ENCODE measurements at places on chromosomes 2 and 18.

GRCh38 chr2:98898423-98898841 is 37.6 kb downstream of the CRACDL start:
- DNase-seq, result no peak

DNA sequence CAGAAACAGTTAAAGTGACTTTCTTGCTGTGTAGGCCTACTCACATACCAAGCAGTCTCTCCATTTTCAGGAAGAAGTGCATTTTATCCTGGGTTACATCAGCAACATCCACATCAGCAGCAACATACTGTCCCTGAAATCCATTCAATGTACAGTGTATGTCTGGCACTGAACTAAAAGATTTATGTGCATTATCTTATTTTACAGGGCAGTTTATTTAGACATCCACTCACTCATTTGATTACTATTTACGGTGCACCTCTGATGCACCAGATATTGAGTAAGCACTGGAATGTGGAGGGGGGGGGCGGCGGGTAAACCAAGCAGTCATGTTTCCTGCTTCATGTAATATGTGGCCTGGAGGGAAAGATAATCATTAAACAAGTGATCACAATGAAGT is 1128.2 kb downstream of the BCL11A start:
- DNase-seq, result no peak

DNA sequence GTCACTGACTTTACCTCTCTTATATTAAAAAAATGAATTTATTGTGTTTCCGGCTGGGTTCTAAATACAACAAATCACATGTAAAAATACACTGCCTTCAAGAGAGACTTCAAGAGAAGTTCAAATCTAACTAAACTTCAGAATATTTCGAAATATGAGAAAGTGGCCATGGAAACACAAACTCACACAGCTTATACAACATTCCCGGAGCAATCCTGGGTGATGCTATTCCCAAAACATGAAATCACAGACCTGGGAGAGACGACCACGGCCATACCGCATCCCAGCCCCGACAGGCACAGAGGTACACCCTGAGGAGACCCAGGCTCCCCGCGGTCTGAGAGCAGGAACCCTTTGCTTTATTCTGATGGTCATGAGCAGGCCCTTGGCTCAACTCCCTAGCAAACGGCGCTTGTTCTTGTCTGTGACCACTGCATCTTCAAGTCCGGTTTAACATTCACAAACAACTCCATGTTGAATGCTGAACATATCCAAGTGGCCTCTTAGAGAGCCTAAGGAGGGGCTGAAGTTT is 185.4 kb upstream of the REV1 start:
- DNase-seq, result no peak

GRCh38 chr2:14601156-14601770 is 31.3 kb upstream of the LRATD1 start:
- no peak for DNase-seq

DNA sequence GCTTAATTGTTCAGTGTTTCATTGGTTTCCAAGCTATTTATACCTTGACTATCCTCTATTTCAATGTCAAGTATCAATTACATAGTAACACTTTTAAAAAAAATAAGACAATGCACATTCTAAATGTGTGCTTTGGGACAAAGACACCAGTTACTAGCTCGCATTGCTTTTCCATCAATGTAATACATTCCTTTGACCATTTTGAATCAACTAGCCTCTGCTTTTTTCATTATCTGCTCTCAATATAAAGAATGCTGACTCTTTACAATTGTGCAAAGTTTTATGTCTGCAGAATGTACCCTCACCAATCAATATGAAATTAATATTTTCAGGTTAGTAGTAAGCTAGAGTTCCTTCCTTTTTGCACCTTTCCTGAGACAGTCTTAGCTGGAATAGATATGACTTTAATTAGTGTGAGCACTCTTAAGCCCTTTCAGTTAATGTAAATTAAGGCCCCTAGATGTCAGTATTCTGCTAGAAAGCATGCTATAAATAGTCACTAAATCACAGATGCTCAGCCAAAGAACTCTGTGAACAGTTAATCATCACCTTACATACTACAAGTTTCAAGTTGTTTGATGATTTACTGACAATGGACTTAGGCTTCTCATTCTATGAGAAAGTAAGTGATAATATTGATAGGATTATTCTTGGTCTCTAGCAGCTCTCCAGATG is 413.6 kb downstream of the PTH2R start:
- DNase-seq, result no peak

DNA sequence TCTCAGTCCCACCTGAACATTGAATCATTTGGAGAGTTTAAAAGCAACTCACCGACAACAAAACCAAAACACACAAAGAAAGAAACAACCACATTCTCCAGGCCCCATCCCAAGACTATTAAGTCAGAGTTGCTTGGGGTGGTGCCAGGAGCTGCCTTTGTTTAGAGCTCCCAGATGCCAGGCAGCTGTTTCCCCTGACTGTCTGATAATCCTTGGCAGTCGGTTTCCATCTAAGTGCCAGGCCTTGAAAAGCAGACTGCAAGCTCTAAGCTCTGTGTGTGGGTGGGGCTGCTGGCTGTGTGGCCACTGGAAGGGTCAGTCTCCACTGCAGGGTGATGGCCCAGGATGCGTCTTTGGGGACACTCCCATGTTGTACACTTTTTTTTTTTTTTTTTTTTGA is 255.3 kb upstream of the AGAP1 start:
- no peak for DNase-seq

- DNase-seq, result peak; percentile 93
Observed at GRCh38 chr2:231056453-231057416, at the start of gene PSMD1. TSS of gene PSMD1 (plus strand) at chr2:231056867. CDS start at chr2:231057026, 159 bp downstream.

GRCh38 chr2:1641523-1641922 is 102.8 kb downstream of the PXDN start:
- no peak for DNase-seq

GRCh38 chr2:237254911-237255578 is 158.9 kb downstream of the COL6A3 start:
- DNase-seq, result no peak

- no peak for DNase-seq
Observed at GRCh38 chr2:95344656-95345055, 47.5 kb downstream of the KCNIP3 start.

DNA sequence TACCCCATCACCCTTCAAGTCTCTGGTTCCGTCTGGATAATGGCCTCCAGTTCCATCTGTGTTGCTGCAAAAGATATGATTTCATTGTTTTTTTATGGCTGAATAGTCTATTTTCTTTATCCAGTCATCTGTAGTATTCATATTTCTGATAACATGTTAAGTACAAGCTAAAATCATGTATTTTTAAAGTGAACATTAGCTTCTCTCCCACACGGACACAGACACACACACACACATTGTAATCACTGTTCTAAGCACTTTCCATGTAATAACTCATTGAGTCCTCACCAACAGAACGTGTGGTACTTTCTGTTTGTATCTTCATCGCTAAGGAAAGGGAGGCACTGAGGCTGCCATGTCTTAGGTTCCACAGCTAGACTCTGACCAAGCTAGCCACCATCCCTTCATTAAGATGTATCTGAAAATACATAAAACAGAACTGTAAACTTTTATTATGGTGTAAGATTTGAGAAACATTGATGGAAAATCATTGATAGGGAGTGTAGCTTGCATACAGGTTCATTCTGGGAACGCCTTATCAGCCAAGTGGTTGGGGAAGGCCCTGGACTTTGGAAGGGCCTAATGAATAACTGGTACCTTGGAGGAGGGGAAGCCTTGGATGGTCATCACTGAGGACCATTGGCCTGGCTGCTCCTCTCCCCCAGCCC is 8.1 kb downstream of the NCK2 start:
- no peak for DNase-seq

GRCh38 chr18:68484241-68484640 is 230.7 kb downstream of the TMX3 start:
- no peak for DNase-seq

GRCh38 chr2:226720948-226721347 is 78.7 kb downstream of the IRS1 start:
- DNase-seq, result no peak

GRCh38 chr18:59079264-59079663 is 60.4 kb upstream of the SEC11C start:
- DNase-seq, result no peak

- no peak for DNase-seq
Observed at GRCh38 chr18:11290786-11291185, 141.4 kb upstream of the PIEZO2 start.

GRCh38 chr2:33672896-33673295 is 73.8 kb upstream of the FAM98A start:
- DNase-seq, result no peak

DNA sequence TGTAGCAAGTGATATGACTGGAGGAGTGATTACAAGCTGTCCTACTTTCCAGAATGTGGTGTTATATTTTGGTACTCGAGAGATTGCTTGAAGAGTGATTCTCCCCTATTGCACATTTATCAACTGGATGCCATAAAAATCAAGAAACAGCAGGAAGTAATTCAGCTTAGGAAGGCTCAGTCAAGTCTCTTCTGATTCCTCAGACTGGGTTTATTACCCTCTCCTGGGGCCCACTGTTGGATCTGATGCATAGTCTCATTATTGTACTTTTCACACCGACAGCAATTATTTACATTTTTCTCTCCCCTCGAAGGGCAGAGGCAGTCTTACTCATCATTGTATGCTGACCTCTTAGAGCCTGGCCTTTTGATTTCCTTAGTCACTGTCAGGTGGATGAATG is 9.3 kb downstream of the NOSTRIN start:
- DNase-seq, result no peak

- DNase-seq, result no peak
Observed at GRCh38 chr2:157470321-157470720, 26.4 kb upstream of the CYTIP start.

GRCh38 chr2:150124739-150125138 is 362.7 kb downstream of the RND3 start:
- no peak for DNase-seq

DNA sequence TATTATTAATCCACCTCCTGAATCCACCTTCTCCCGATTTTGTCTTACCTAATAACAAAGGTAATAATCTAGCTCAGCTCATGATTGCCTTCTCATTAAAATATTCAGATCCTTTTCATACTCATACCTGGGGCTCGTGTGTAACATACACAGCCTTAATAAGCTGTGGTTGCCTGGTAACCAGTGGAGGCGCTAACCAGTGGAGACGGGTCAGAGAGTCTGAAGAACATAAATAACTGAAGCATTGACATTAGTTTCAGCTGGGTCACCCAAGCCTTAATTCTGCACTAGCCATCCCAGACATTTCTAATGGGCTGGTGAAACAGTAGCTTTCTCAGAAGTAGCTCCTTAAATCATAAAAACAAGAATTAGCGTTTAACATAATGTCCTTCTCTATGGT is 14.8 kb upstream of the DTNA start:
- no peak for DNase-seq

DNA sequence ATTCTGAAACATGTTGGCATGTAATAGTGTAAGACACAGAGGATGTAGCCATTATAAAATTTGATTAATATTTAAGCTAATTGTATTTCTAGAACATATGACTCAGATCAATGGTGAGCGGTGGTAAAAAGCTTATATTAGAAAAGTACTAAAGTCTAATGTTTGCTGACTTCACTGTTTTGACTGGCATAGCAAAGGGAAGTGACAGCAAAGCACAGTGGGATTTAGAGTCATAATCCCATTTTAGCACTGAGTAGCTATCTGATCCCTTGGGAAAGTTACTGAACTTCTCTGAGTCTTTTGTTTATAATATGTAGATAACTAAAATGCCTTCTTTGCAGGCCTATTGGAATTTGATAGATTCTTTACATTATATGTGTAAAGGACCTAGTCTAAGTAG is 60.4 kb downstream of the KIAA1328 start:
- no peak for DNase-seq

DNA sequence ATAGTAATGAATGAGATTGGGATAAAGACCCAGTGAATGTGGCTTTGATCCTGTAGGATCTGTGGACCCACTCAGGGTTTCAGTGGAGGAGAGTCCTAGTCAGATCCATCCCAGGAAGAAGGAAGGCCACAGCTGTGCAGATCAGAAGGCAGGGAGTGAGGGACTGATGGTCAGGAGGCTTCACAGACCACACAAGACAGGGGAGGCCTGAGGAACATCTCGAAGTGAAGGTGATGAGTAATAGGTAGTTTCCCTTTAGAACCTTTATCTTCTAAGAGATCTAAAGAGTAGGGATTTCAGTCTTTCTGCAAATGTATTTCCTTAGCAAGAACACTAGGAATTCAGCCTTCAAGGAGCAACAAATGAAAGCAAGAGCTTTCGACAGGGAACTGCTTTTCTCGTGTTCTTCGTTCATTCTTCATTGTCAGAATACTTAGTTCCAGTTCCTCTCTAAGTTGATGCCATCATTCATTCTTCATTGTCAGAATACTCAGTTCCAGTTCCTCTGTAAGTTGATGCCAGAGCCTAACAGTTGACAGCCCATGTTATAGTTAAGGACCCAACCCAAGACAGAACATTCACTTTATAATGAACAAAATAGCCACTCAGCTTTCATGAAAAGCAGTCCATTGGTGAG is 150.2 kb upstream of the EPAS1 start:
- DNase-seq, result no peak

GRCh38 chr2:235291461-235291860 is 202.4 kb upstream of the AGAP1 start:
- DNase-seq, result no peak

GRCh38 chr2:236600892-236601291 is 31.3 kb downstream of the ACKR3 start:
- DNase-seq, result no peak

GRCh38 chr2:103459283-103459682 is 697.5 kb downstream of the TMEM182 start:
- no peak for DNase-seq

DNA sequence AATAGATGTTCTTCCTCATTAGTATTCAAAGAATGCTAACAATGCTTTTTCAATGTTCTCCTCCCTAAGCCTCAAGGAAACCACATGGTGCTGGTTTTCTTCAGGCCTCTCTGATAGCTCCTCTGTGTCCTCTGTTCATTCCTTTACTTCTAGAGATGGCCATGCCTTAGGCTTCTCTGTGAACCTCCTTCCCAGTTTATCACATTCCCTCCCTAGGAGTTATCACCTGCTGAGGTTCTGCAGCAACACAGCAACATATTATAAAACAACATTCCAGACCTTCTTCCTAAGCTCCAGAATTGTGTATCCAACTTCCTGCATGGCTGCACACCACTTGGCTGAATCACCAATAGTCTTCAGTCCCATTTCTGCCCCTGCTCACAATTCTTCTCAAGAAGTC is 325.5 kb downstream of the IRS1 start:
- no peak for DNase-seq

DNA sequence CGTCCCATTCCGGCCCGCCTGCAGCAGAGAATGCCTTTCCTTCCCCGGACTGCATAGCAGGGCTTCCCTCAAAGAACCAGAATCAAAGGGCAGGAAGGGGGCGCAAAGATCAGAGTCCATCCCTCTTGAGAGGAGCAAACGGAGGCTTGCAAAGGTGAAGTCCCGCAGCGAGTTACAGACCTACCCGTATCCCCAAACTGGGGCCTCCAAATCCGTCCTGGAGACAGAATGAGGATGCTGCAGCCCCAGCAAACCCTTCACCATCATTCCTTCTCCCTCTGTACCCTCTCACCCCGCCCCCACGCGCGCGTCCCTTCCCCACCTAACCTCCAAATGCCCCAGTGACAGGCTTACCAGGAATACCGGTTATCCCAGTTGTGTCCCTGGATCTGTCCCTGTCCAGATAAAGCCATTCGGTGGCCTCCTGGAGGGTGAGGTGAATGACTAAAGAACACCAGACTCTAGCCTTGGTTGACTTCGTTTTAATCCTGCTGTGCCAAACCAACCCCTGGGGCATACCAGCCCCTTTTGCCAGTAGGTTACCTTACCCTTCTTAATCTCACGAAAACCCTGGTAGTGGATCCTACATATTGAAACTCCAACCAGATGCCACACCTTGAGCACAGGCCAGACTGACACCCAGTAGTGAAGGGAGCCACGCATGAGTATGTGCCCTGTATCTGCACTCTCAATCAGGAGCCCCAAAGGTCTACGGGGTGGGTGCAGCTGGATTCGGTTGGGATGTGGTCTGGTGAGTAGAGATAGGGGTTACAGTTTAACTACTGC is 961 bp upstream of the SLC40A1 start:
- DNase-seq, result no peak

Data from CD4-positive, alpha-beta T cell treated with Interleukin-4 for 1 hour (primary cell).